Stimulated activated CD8-positive, alpha-beta memory T cell treated with anti-CD3 and anti-CD28 coated beads, Interleukin-15, amount 100 ng/mL, for 4 hours (primary cell): ENCODE measurements at places on chromosomes 5 and 9.
A peak's percentile ranks its signal among the peaks of the same experiment; 100 is the strongest.

DNA sequence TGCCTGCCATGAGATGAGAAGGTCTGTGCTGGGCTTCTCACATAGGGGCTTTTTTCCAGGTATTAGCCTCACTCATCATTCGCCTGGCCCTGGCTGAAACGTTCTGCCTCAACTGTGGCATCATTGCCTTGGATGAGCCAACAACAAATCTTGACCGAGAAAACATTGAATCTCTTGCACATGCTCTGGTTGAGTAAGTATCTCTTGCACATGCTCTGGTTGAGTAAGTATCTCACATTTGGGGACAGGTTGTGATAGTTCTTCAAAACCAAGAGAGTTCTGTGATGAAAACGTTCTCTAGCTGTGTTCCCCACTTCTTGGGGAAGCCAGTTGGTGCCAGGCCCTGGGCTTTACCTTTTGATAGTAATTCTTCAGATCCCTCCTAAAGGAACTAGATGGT is 17.4 kb upstream of the IL13 start:
- no peak for DNase-seq

DNA sequence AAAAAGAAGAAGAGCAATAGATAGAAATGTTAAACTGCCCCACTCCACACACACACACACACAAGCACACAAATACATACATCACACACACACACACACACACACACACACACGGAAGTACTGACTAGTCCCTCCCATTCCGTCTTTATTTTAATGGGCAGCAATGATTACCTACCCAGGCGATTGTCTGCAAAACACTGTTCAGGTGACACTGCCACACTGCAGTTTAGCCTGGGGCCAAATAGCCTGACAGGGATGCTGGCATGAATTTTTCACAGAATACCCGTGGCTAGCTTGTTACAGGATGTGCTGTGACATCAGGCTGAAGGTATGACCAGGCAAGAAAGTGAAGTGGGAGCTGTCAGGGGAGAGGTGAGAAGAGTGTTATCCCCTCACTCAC is 86.9 kb downstream of the FRMD3 start:
- no peak for DNase-seq

DNA sequence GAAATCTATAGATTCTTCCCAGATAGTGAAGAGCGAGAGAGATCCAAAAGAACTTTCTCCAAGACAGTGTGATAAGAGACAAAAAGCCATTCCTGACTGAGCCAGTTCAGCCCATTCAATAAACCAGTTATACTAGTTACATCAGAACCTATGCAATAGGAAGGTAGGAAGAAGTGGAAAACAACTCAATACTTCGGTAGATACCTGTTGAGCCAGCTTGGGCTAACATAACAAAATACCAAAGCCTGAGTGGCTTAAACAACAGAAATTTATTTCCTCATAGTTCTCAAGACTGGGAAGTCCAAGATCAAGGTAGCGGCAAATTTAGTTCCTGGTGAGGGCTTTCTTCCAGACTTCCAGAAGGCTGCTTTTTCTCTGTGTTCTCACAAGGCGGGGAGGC is 214.5 kb upstream of the GRAMD2B start:
- no peak for DNase-seq

DNA sequence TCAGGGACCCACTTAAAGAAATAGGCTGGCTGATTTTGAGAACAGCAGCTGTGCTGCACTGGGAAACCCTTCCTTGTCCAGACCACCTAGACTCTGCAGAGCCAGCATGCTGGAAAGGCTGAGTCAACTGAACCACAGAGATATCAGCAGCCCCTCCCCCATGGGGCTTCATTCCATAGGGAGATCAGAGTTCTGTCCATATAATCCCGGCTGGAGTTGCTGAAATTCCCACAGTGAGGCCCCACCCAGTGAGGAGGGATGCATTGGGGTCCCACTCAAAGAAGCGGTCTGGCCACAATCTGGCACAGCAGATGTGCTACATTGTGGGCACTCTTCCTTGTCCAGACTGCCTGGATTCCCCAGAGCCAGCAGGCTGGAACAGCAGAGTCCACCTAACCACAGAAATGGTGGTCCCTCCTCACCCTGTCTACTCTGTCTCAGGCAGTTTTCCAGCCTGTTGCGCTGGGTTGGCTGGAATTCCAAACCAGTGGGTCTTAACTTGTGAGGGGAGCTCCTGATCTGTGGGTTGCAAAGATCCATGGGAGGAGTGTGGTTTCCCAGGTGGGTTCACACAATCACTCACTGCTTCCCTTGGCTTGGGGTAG is 127.1 kb downstream of the RNF180 start:
- DNase-seq, result no peak

DNA sequence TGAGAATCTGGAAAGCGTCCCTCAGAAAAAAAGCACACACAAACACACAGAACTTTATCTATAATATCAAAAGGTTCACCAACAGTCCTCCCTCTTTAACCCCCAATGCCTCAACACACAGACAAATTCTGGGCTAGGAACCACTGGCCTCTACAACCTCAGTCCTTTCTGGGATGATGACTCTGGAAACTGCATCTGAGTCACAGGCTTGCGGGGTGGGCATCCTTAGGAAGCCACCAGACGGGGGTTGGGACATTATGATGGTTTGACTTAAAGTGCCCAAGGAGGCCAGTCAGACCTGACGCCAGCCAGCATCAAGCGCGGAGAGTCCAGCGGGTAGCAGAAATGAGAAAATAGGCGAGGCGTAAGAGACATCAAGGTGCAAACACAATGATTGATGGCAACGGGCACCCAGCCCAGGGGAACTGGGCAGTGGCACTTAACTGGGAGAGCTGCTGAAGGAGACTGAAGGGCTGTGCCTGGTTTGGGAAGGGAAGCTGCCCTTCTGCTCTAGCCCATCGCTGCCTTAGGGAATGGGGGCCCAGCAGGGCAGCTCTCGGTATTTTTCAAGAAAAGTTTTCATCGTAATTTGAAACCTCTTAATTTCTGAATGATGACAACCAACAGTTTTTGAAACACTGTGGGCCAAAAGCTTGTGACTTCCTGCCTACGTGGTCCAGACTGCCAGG is 20.7 kb downstream of the SPRY4 start:
- DNase-seq, result no peak

DNA sequence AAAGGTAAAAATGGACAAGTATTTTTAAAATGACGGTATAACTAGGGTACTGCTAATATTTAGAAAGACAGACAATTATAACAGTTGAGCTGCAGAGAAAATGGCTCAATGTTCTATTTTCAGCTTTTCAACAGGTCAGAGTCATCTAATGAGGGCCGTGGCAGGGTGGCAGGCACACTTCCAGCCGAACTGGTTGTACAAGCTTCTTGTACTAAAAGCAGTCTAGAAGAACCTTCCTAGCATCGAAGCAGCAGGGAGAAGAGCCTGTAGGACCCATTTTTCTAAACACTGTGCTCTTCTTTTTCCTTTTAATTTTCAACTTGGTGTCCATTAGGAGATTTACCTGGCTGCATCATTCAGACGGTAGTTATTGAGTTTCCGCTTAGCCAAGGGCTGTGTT is 85.6 kb downstream of the SLC28A3 start:
- no peak for DNase-seq

DNA sequence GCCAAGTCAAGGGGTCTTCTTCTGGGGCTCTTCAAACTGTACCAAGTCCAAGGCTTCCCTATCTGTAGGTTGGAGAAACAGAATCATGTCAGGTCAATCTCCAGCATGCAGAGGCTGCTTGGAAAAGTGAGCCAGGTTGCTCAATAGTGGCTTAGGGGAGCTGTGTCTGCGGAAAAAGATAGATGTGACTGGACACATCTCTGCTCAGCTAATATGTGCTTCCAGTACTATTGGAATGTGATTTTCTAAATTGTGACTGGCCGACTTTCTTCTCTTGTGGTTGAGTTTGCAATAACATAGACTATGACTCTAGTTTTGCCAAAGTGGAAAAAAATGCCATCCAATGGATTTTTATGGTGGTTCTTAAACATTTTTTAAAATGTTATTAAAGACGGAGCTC is 136.7 kb downstream of the BOD1 start:
- DNase-seq, result no peak

DNA sequence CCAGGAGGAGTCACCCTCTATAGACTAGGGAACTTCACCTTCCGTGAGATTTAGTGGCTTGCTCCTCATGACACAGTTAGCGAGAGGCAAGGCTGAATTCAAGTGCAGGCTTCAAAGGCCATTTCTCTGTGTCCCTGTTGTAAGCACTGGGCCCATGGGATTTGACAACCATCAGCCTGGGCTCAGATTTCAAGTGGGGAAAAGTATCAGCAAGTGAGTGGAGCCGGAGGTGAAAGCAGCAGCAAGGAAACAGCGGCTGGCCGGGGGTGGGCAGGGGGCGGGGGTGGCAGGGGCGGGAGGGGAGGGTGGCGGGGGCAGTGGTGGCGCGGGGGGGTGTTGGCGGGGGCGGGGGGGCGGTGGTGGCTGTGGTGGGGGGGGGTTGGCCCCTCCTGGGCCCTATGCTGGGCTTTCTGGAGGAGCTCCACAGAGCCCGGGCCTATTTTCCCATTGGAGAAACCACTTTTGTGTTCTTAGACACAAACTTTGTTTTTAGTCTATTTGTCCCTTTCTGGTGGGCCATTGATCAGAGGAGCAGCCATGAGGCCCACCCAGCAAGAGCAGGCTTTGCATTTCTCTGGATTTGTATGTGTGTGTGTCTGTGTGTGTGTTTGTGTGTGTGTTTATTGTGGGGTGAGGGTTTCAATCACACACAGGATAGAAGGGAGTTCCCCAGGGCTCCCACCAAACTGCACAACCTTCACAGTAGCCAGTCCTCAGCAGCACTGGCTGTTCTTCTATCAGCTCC is 165.4 kb upstream of the RAI14 start:
- DNase-seq, result no peak

DNA sequence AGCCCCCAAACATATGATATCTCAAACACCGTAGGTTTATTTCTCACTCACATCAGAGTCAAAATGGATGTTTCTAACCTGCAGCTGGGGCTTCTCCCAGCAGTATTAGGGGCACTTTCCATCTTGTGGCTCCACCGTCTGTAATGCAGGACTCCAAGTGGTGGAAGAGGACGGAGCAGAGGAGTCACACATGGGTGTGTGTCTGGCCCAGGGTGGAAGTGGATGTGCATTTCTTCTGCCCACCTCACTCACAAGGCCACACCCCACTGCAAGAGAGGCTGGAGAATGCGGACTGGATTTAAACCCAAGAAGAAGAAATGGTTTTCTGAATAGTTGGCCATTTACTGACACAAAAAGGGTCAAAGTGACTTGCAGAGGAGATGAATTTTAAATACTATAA is 13.9 kb downstream of the IL7R start:
- no peak for DNase-seq

GRCh38 chr9:38171926-38172325 is 102.9 kb upstream of the SHB start:
- no peak for DNase-seq

DNA sequence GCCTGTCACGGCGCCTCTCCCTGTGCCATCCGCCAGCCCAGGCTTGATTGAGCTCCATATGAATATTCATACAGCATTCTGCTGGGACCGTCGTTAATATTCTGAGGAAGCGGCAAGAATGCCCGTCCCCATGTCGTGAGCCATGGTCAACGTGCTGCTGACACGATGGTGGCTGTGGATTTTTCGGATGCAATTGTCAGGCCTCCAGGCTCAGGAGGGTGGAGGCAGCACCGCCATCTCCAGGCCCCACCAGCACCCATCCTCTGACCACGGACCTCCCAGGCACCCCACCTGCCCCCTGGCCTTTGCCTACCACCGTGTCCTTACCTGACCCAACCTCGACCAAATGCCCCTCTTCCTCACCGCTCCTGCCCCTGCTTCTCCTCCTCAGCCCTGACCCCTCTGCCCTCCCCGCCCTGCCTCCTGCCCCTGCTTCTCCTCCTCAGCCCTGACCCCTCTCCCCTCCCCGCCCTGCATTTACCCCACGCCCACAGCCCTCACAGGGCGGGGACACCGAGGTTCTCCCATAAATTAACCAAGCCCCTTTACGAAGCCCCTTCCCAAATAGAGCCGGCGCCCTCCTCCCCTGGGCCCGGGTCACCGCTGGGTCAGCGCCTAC is 9.9 kb downstream of the TMEM250 start:
- no peak for DNase-seq

GRCh38 chr5:135871268-135871915 is 24.2 kb downstream of the IL9 start:
- no peak for DNase-seq

- DNase-seq, result peak; percentile 64
Measured at GRCh38 chr5:43007246-43007910, 32.7 kb downstream of the ANXA2R start.

DNA sequence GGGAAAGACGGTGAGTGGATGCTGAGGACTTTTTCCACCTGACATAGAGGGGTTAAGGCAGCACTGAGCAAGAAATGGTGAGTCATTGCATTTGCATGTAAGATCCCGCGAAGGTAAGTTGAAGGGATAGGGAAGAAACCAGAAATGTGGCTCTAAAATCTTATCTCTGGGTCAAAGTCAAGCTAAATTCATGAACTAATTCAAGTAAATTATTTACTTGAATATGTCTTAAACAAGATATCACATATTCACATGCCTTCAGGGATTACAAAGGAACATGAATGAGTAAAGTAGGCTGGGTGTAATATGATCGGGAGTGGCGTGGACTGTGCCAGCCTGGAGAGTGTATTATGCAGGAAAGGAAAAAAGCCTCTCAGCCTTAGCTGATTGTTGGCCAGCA is 74.4 kb upstream of the EQTN start:
- no peak for DNase-seq

GRCh38 chr5:66585291-66585690 is 10.9 kb upstream of the MAST4 start:
- no peak for DNase-seq

GRCh38 chr5:146112476-146112875 is 7.1 kb upstream of the PLAC8L1 start:
- no peak for DNase-seq

DNA sequence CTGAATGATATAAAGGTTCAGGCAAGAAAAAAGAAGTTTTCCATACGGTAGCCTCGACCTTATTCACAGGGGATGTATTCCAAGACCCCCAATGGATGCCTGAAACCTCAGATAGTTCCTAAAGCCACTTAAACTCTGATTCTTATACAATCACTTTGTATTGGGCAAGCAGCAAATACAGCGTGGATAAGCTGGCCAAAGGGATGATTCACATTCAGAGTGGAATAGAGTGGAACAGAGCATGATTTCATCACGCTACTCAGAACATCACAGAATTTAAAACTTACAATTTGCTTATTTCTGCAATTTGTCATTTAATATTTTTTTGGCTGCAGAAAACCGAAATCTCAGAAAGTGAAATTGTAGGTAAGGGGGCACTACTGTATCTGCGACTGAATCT is 40.5 kb upstream of the CDH18 start:
- no peak for DNase-seq

- no peak for DNase-seq
Measured at GRCh38 chr5:57219386-57219785, 45.5 kb downstream of the GPBP1 start.

- DNase-seq, result no peak
Measured at GRCh38 chr5:124725040-124725434, 21.4 kb downstream of the ZNF608 start.

DNA sequence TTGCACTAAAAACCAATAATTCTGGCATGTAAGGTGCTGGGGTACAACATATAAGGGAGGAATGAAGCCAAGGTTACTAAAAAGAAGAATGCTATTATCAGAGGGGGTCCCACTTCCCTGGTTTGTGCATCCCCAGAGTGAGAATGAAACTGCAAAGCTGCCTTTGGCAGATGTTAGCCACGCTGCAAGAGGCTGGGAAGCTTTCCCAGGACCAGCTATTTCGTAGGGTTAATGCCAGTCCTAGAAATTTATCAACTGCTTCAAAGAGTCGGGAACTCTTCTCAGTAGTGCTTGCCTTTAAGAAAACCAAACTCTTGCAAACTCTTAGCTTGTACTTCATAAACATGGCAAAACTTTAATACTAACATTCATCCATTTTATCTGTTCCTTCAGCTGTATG is 87.5 kb upstream of the NR5A1 start:
- no peak for DNase-seq

GRCh38 chr5:88680253-88681132 is 202.5 kb downstream of the MEF2C start:
- DNase-seq, result peak; percentile 27
